ENCODE measurements at places on chromosomes 5 and 9. TPM values are rescaled to one million over a fixed set of nuclear protein-coding genes. Genes with fewer than 3 reads are reported as not detected.

IFNE gene
- not detected for total RNA-seq

BRIX1 gene
- 25.4 TPM for total RNA-seq

LMBRD2 gene
- total RNA-seq: 8.5 TPM

KIF20A gene
- not detected for total RNA-seq

MAMDC2 gene
- 3.7 TPM for total RNA-seq

ACOT12 gene
- not detected for total RNA-seq

TXNDC8 gene
- not detected for total RNA-seq

SLC45A2 gene
- total RNA-seq: not detected

MARCOL gene
- total RNA-seq: not detected

OTULINL gene
- 16.7 TPM for total RNA-seq
